ENCODE measurements at places on chromosomes 4 and X.

- DNase-seq, result no peak
Measured at GRCh38 chrX:153651540-153652079, 4.6 kb downstream of the DUSP9 start.

DNA sequence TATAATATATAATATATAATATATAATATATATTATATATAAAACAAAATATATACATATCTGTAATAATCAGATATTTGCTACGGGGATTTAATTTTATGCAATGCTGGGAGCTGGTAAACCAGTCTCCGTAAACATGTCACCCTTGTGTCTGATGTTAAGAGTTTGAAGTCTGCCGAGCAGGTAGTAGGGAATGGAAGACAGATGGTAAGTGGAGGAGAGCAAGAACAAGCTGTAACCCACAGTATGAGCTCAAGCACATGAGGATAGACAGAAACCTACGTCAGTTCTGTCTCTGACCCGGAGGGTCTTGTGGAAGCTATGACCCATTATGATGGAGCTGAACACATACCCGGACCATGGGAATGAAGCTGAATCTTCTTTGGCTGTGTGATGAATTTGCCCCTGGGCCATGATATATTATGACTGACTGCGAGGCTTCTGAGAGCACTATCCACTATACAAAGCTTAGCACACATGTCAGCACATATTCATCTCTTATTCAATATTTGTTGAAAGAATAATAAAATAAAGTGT is 46.2 kb downstream of the TIGD2 start:
- DNase-seq, result no peak

DNA sequence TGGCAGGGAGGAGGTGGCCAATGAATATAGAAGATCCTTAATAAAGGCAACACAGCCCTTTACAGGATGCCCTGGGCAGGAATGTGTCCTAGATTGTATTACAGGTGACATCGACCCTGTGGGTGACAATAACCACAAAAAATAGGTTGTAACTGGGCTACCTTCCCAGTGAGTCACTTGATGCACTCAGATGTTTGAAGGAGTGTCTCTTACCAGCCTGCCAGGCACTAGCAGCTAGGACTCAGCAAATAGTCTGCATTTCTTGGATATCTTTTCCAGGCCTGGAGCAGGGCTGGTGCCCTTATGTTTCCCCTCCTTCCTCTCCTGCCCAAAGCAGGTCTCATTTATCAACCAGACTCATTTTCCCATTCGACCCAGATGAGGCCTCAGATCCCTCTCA is 50.9 kb upstream of the TMEM164 start:
- no peak for DNase-seq

GRCh38 chrX:623599-624315 is 6.8 kb upstream of the SHOX start:
- no peak for DNase-seq

DNA sequence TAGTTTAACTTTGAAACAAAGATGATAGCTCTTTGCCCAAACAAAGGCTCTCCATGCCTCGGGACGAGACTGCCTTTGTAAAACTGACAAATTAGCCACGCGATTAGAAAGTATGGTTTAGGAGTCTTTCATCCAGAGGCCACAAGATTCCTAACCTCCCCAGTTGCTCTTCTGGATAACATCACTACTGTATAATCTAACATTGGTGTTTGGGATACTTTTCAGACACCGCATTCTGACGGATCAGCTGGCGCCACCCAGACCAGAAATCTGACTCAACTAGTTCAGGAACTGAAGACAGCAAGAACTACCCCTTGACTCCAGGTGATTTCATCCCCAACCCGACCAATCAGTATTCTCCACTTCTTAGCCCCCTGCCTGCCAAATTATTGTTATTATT is 98.1 kb upstream of the TEX13D start:
- DNase-seq, result no peak

DNA sequence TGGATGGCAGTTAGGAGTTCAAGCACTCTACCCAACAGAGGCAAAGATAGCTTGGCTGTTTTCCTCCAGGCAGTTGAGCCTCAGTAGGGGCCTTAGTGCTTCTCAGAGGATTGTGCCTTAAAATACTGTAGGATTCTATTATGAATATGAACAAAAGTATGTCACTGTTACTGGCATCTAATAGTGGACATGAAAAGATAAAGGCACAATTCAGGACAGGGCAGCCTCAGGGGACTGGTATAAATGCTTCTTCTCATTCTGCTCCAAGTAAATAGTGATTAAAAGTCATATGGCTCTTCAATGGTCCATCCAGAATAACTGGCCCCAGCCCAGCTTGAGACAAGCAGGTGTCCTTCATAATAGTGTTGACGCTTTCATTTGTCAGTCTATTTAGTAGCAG is 17.7 kb downstream of the COL4A6 start:
- no peak for DNase-seq

GRCh38 chr4:168907119-168907698 is 102.8 kb downstream of the CBR4 start:
- DNase-seq, result no peak

- DNase-seq, result no peak
Measured at GRCh38 chr4:25694466-25694865, 38.8 kb downstream of the SLC34A2 start.

DNA sequence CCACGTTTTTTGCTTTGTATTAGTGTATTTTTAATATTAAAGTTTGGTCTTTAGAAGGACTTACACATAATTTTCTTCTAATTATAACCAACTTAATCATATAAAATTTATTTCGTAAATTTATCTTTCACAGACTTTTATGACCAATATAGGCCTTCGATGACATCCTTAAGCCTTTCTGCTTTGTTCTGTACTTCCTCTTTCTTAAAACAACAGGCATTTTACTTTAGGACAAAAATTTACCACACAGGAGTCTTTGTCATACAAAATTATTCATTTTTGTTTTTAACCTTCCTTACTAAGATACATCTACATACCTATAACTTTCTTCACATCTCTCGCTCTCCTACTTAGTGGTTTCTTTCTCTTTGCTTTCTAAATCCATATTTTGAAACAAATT is 56.3 kb downstream of the RGS12 start:
- DNase-seq, result no peak
